ENCODE measurements at places on chromosomes 7 and 10. TPM values are rescaled to one million over a fixed set of nuclear protein-coding genes. Genes with fewer than 3 reads are reported as not detected.

GRCh38 chr7:125355899-125356298, 426.3 kb upstream of the POT1 start:
- DNase-seq = no peak

DNA sequence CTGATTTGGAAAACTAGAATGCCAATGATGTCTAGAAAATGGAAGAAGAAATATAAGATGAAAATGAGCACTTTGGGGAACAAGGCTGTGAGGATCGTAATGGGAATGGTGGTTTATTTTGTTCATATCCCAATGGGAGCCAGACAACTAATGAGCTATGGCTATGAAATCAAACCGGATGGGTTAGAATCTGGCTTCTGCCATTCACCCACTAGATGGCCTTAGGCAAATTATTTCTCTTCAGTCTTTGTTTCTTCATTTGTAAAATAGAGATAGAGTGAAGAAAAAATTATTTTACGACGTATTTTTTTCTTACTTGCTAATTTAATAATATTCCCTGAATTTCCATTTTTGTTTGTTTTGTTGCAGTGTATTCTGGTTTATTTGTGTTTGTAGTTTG, 572.1 kb upstream of the IGFBP3 start:
- DNase-seq = no peak

GRCh38 chr7:132435016-132435990, 141.0 kb downstream of the PLXNA4 start:
- DNase-seq = no peak

DNA sequence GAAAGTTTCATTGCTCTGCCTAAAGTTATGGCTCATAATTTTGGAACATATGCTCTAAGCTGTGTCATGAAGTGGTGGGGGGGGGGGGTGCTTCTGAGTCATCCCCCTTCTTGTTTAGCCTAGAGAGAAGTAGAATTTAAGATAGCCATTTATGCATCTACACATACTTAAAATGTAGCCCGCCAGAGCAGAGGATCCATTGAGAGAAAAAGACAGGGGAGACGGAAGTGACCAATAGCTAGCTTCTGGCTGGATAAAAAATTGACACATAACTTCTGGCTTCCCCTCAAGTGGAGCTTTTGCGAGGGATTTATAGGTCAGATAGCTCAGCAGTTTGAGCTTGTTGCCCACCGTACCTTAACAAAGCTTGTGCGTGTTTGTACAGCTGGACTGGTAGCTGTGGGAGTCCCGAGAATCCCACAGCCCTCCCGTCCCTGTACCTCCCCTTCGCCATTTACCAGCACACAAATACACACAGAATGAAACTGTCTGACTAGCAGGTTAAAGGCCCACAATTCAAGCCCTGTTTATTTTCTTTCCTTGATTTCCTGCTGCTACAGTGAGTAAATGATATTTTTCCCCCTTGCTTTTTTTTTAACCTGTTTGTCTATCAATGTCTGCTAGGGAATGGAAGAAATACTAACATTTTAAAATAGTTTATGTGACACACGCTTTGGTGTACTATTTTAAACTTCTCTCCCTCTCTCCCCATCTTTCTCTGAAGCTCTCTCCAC, 232.6 kb upstream of the FERD3L start:
- peak; percentile 58 for DNase-seq

- no peak for DNase-seq
Observed at GRCh38 chr10:109924087-109924486, 776 bp upstream of the XPNPEP1 start.

GRCh38 chr7:151886783-151887182, 9.9 kb upstream of the PRKAG2 start:
- DNase-seq = peak; percentile 48

DNA sequence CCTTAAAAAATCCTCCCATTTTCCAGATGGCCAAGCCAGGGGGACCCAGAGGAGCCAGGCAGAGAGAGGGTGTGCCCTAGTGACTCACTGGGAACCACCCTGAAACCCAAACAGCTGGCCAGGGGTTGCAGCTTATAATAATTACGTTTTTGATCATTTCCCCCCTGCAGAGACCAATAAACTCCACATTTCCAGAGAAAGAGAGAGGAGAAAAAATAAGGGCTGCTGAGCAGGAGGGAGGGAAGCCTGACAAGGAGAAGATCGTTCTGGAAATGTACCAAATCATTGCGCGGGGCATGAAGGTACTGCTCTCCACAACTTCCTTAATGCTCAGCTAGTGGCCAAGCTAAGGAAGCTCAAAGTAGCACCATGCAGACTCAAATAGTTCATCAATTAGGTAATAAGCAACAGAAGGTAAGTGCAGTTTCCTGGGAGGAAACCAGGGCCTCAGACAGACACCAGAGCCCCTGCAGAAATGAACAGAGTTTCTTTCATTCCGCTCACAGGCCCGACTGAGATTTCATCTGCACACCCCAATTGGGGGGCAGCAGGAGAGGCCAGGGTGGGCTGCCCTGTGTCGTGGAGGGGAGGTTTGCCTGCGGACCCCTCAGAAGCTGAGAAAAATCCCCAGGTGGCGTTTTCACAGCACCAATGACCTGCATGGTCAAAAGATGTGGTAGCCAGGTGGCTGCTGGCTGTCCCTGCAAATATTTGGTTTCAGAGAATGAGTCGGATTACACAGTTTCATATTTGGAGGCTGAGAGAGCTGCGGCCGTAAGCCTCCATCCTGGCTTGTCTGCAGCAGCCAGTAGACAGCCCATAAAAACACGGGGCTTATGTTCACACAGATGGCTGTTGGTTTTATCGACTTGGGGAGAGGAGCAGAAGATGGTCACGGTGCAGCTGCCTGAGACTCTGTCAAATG, 153.2 kb upstream of the LYZL2 start:
- DNase-seq = peak; percentile 76

Gene VSTM4
- 14.1 TPM for total RNA-seq

DNA sequence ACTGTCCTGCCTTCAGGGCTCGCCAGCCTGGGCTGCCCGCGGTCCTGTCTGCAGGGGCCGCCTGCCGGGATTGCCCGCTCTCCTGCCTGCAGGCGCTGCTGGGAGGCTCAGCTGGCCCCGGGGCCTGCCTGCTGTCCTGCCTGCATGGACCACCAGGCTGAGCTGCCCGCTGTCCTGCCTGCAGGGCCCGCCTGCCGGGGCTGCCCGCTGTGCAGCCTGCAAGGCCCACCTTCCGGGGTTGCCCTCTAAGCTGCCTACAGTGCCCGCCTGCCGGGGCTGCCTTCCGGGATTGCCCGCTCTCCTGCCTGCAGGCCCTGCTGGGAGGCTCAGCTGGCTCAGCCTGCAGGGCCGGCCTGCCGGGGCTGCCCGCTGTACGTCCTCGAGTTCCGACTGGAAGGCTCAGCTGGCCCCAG, 164.4 kb downstream of the GLRX3 start:
- peak; percentile 61 for DNase-seq

Gene IKZF1
- total RNA-seq = under 0.01 TPM

GRCh38 chr10:66519616-66520015, 406.2 kb upstream of the LRRTM3 start:
- no peak for DNase-seq

DNA sequence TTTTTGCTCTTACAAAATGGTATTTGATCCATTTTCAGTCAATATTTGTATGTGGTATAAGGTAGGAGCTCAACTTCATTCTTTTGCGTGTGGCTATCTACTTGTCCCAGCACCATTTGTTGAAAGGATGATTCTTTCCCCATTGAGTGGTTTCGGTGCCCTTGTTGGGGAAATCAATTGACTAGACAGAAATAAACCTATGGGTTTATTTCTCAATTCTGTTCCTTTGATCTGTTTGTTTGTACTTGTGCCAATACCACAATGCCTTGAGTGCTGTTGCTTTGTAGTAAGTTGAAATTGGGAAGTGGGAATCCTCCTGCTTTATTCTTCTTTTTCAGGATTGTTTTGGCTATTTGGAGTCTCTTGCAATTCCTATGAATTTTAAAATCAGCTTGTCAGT, 41.0 kb downstream of the SNX10 start:
- no peak for DNase-seq

Gene ABCB1
- not detected for total RNA-seq

Gene HSPA12A
- 10.0 TPM for total RNA-seq

- peak; percentile 68 for DNase-seq
Observed at GRCh38 chr7:116138202-116138801, 72.0 kb upstream of the TES start.

Gene IFIT1B
- not detected for total RNA-seq

Measured in osteoblast (primary cell).